Germinal center (tissue), 1 donor: ENCODE measurements at places on chromosomes 11 and 22.
A peak's percentile ranks its signal among the peaks of the same experiment; 100 is the strongest.

DNA sequence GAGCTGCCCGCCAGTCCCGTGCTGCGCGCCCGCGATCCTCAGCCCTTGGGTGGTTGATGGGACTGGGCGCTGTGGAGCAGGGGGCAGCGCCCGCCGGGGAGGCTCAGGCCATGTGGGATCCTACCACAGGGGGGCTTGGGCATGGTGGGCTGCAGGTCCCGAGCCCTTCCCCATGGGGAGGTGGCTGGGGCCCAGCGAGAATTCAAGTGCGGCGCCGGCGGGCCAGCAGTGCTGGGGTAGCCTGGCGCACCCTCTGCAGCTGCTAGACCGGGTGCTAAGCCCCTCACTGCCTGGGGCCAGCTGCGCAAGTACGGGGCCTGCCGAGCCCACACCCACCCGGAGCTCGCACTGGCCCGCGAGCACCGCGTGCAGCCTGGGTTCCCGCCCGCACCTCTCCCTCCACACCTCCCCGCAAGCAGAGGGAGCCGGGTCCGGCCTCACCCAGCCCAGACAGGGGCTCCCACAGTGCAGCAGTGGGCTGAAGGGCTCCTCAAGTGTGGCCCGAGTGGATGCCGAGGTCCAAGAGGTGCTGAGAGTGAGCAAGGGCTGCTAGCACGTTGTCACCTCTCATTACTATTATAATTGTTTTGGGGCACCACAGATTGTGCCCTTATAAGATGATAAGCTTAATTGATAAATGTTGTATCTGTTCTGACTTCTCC lies 333.2 kb downstream of the CASP12 start:
- no peak for DNase-seq

- no peak for DNase-seq
Measured at GRCh38 chr11:35349897-35350296, 69.5 kb downstream of the SLC1A2 start.

- DNase-seq, result no peak
Measured at GRCh38 chr22:32775957-32776356, 25.5 kb upstream of the TIMP3 start.

- no peak for DNase-seq
Measured at GRCh38 chr11:116857316-116857715, 19.9 kb upstream of the APOA1 start.

- no peak for DNase-seq
Measured at GRCh38 chr22:37442537-37442936, 15.3 kb upstream of the ELFN2 start.

DNA sequence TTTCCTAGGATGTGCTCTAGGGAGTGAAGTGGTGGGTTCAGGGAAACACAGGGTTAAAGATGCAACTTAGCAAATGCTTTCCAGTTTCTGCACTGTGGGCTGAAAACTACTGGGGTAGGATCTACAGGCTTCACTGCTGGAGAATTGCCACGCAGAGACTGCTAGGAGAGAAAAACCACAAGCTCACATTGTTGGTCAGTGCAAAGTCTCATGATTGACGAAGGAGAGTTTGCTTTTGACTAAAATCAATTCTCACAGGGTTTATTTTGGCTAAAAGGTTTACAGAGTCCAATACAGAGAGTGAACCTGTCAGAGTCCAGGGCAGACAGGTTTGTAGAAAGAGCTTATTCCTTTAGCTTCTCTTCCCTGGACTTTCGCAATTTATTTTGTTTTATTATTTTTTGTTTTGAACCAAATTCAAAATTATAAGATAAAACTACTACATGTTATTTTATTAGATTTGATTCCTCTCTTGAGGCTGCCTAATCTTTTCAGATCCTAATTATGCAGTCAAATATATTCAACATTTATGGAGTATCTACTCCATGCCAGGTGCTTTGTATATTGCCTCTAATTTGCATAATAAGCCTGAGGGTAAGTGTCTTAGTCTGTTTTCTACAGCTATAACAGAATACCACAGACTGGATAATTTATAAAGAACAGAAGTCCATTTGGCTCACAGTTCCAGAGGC lies 64.7 kb downstream of the MTNR1B start:
- DNase-seq, result no peak

DNA sequence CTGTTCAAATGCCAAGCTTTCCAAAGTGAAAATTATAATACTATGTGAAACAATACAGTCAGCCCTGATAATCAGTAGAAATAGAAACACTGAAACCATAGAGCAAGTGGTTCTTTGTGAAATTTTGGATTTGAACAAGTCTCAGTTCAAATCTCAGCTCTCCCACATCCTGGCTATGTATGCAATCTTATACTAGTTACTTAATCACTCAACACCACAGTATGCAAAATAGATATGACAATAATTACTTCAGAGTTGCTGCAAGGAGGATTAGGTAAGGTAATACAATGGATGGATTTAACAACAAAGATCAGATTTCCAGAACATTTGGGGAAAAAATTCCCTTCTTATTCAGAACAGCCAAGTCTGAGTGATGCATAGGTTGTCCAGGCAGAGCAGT lies 851.8 kb upstream of the CCDC90B start:
- no peak for DNase-seq

GRCh38 chr22:32100711-32101110 lies 57.6 kb downstream of the SLC5A1 start:
- no peak for DNase-seq

GRCh38 chr22:22111267-22111751 lies 128.7 kb upstream of the TOP3B start:
- peak; percentile 47 for DNase-seq

GRCh38 chr11:96242971-96243647 lies 99.9 kb downstream of the MAML2 start:
- peak; percentile 73 for DNase-seq

DNA sequence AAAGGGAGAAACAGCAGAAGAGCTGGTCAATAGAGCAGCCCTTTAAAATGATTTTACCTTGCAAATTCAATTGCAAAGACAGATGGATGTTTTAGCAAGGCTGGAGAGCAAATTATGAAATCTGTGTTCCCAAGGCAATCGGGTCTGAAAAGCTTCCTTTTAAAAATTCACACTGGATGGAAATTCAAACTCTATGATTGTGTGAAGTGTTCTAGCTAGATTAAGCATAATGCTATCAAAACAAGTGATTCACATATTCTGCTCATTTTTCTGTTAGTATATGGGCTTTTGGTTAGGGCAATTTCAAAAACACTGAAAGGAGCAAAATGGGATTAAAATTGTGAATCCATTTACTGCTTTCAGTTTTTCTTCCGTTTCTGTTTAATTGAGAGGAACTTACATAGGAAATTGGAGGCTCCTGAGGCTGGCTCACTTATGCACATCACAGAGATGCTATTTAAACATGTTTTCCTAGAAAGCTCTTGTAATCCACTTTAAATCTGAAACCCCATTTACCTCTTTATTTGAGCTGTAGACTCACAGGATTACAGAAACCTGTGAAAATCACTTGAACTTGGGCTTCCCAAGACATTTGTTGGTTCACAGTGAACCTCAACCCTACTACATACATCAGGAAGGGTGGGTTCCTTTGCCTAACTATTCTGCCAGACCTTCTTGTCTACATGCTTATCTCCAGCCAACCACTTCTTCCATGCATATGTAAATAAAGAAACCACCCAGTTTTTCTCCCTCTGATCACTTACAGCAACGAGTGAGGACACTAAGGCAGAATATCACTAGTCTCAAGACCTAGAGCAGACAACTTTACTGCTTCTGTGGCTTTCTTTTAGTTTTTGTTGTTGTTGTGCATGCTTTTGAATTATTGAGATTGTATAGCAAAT lies 201.9 kb upstream of the PITPNB start:
- no peak for DNase-seq

DNA sequence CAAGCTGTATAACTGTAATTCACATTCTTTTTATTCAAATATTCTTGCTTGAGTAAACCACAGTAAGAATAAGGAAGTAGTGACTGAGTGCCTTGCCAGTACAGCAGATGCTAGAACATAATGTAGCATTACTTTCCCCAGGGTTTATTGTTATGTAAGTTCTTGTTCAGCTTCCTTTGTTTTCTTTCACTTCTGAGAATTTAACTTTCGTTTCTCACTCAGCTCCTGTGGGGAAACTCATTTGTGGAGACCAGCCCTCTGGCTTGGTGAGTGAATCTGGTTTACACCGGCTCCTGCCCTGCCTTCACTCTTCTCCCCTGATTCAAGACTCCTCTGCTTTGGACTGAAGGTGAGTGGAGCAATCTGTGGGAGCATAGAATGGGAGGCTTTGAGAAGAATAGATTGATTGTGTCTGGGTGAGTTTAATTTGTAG lies at the start of gene TRIM22:
Gene TRIM22, plus strand, starts transcription at position 240 of the 433 bp plus-strand sequence. CDS start 6,443 bp downstream, outside the sequence.
- DNase-seq, result peak; percentile 77

GRCh38 chr11:113681711-113682413 lies 24.2 kb downstream of the TMPRSS5 start:
- DNase-seq, result no peak

DNA sequence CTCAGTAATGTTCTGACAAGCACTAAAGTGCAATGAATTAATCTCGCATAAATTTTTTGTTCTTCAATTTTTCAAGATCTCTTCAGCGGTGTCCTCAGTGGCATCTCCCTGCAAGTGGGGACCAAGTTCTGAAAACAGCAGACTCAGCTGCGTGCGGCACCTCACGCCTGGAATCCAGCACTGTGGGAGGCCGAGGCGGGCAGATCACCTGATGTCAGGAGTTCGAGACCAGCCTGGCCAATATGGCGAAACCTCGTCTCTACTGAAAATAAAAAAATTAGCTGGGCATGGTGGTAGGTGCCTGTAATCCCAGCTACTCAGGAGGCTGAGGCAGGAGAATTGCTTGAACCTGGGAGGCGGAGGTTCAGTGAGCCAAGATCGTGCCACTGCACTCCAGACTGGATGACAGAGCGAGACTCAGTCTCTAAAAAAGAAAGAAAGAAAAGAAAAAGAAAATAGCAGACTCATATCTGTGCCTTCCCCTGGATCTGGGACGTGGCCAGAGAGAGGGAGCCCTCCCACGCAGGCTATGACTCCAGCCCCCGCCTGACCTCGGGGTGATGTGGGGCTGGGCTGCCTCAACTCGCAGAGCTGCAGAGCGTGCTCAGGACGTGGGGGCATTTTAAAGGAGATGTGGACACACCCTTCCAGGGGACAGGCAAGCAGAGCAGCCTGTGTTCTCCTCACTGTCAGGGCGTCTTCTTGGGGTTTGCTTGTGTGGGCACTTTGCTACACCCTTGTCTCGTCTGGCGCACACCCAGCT lies 346.6 kb downstream of the BRD1 start:
- no peak for DNase-seq

GRCh38 chr11:106524436-106524835 lies 447.0 kb downstream of the AASDHPPT start:
- no peak for DNase-seq

DNA sequence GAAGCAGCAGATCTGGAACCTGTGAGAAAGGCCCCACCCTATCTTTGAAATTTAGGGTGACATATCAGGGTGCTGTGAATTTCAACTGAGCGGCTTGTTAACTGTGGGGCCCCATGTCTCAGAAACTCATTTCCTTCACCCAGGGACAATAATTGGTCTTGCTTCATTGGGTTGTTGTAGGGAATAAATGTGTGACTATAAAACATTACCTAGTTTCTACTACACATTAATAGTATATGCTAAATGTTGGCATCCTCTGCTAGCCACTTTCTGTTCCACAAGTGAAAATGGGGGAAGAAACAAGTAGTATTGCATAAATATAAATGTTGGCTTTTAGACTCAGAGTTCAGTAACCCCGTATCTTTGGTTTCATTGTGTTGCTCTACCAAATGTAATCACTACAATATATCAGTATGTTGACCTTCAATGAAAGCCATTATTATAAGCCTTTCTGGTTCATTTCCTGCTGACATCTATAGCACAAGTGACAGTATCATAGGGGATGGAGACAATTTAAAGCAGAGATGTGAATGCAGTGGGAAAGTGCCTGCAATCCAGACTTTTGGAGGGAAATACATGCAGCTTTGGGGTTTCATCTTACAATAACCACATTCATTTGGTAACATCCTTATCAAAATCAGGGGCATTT lies 905.5 kb upstream of the RAG2 start:
- no peak for DNase-seq

DNA sequence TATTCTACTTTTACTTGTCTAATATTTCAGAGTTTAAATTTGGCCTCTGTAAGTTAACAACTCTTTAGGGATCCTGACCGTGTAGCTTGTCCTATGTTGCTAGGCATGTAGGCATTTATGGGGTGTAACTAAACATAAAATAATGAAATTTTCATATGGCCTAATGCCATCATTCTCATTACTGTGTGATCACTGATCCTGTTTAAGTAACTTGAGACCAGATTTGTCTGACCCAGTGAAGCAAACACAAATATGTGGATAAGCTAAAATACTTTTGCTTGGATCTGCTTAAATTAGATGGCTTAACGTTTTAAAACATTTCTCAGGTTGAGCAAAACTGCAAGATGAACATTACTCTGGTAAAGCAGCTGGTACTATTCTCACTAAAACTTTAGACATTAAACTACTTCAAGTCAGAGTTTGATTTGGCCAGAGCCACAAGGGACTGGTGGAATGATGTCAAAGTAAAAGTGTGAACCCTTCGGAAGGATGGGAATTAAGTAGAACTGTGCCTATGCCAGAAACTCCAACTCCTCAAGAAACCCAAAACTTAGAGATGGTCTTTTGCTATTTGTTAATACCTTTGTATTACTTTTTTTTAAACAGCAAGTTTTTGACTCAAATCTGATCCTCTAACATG lies 12.5 kb downstream of the QSER1 start:
- no peak for DNase-seq

DNA sequence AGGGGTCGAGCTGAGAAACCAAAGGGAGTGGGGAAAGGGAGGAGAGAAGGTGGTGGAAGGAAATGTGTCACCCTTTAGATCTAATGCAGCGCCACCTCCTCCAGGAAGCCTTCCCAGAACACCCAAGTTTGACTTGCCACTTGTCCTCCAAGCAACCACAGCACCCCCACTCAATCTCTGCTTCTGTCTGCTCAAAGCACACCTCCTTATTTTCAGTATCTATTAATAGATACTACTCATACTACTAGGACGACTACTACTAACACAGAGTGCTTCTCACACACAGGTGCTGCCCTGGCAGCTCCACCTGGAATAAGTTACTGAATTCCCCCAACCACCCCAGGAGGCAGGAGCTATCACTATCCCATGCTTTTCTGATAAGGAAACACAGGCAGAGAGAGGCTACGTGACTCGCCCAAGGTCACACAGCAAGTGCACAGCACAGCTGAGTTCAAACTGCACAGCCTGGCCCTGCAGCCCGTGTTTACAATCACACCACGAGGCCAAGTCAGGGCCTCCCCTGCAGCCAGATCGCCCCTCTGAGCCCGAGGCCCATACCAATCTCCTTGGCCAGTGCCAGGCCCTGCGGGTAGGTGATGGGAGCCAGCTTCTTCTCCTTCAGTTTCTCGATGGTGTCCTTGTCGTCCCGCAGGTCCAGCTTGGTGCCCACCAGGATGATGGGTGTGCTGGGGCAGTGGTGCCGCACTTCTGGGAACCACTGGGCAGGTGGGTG lies 13.2 kb downstream of the RAC2 start:
- DNase-seq, result no peak

- no peak for DNase-seq
Measured at GRCh38 chr11:119432484-119433357, 9.7 kb upstream of the THY1 start.
